ENCODE measurements at places on chromosomes 7 and 10.

DNA sequence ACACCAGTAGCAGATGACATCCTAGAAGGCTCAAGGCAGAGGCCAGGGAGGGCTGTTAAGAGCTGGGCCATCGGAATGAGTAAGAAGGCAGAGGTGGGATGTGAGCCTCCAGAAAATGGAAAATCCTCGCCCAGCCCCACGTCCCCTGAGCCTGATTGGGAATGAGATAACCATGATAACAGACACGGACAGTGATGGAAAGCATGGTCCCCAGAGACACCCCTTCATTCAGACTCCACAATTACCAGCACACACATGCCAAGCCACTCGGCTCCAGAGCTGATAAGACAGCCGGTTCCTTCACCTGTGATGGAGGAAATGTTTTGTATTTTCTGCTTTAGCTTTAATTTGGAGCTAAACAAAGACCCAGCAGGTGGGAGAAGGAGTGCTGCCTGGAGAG, 106.0 kb downstream of the GRID1 start:
- DNase-seq = no peak

- peak; percentile 35 for DNase-seq
Observed at GRCh38 chr7:129343099-129343700, 91.0 kb upstream of the STRIP2 start.

DNA sequence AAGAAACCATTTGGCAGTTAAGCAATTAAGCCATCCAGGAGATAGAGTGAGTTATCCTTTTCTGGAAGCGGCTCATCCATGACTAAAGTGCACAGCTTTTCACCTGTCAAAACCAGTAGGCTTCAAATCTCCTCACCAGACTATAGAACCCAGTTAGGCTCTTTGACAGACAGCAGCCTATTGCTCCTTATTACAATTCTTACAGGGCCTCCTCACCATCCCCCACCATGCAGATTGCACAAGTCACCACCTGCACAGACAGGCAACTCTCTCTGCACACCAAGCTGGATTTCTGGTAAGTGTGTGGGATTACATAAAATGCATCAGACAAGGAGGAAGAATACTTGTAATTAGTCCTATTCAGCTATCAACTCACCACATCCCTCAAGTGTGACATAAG, 301.6 kb downstream of the SNX13 start:
- no peak for DNase-seq

GRCh38 chr10:24894309-24894708, 58.1 kb downstream of the PRTFDC1 start:
- DNase-seq = no peak

DNA sequence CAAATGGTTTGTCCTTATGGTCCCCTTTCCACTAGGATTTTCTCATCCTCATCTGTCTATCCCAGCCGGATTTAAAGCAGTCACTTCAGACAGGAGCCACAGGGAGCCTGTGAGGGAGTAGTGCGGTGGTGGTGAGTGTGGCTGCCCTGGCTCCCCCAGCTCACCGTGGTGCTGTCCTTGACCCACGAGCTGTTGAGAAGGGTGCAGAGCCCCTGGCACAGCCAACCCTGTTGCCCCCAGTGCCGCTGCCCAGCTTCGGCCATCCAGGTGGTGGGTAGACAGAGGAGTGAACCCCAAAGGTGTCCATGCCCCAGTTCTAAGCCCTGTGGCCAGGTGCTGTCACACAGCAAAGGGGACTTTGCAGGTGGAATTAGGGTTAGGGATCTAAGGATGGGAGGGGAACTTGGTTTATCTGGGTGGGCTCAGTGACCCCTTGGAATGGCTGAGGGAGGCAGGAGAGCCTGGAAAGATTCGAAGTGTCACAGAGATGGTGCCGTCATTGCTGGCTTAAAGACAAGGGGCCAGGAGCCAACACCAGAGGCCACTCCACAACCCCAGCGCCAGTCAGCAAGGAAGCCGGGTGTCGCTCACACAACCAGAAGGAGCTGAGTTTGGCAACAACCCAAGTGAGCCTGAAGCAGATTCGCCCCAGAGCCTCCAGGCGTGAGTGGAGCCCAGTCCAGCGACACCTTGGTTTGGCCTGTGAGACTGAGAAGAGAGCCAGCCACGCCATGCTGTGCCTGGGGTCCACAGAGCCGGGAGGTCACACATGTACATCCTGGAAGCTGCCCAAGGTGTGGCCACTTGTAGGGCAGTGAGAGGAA, 142.4 kb downstream of the ADCY1 start:
- no peak for DNase-seq

DNA sequence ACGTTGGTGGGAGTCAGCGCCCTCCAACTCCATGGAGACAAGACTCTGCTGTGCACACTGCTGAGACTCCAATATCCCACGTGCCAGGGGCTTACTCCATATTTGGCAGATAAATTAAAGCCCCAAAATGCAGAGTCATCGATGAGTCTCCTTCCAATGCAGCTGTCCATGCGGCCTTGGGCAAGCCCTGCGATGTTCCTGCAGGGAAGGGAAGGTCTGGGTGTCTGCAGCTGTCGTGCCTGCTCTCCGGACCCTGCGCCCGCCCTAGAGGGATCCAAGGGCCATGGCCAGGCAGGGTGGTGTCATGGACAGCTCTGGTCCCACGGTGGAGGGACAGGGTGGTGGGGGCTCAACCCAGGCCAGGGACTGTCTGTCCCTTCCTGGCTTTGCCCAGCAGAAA, 185.2 kb downstream of the PTPRN2 start:
- DNase-seq = no peak

DNA sequence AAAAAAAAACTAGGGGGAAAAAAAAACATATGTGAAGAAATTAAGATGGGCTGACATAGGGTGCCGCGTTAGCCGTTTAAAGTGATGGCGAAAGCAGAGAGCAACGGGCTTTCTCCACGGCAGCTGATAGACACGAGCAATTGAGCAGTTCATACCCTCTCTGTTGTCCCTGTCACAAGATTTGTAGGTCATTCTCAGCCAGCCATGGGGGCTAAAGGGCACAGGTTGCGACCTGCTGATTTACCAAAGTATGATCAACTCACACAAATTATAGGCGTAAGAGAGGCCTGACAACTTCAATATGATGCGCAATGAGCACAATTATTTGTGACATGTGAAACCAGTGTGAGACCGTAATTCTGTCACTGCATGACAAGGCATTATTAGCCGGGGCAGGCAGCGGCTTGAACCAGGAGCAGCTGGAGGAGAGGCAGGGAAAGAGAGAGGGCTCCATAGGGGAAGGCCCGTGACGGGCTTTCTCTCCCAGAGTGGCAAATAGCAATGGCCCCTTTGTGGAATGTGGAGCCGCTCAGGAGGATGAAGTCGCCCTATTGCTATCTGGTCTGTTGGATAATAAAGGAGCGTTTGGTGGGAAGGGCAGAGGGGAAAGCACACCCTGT, 195.1 kb upstream of the HABP2 start:
- DNase-seq = no peak

- DNase-seq = no peak
Observed at GRCh38 chr10:130553826-130554225, 417.6 kb downstream of the GLRX3 start.

- no peak for DNase-seq
Observed at GRCh38 chr7:158116235-158116634, 471.4 kb downstream of the PTPRN2 start.

GRCh38 chr7:6346581-6346980, 74.2 kb upstream of the CYTH3 start:
- DNase-seq = no peak

DNA sequence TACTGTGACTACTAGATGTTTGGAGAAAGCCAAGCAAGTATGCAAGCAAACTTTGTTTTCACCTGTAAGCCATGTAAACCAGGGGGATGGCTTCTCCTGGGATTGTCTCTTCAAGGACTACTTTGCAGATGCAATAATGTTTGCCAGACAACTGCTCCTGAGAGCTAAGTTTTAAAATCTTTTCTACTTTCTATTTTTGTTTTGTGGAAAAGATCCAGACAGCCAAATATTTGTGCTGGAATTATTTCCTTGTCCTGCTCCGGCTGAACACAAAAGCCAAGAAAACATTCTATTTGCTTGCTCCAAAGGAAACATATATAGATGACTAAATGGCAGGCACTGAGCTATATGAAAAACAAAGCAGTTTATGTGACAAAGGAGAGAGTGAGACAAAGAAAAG, 51.6 kb downstream of the TFPI2 start:
- peak; percentile 3 for DNase-seq

- DNase-seq = no peak
Observed at GRCh38 chr10:101310529-101311184, 43.3 kb upstream of the BTRC start.

GRCh38 chr7:110835218-110835617, 255.7 kb upstream of the LRRN3 start:
- no peak for DNase-seq

GRCh38 chr10:71623098-71623985, 96.2 kb downstream of the C10orf105 start:
- no peak for DNase-seq

DNA sequence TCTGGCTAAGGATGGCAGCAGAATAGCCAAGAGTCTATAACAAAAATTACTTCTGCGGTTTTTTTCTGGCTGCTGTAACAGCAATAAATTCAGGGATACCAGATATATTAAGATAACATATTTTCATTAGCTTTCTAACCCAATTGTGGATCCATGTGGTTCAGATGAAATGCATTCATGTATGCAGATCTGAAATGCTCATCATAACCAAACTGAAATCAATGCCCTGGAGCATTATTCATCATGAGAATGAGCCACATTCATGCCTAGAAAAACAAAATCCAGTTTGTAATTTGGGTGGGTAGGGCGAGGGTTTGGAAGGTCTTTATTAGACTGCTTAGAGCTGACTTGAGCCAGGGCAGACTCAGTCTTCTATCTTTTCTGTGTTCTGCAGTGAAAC, 69.8 kb upstream of the SEMA3A start:
- no peak for DNase-seq

GRCh38 chr7:139118805-139119485, 9.4 kb upstream of the ZC3HAV1 start:
- DNase-seq = no peak

DNA sequence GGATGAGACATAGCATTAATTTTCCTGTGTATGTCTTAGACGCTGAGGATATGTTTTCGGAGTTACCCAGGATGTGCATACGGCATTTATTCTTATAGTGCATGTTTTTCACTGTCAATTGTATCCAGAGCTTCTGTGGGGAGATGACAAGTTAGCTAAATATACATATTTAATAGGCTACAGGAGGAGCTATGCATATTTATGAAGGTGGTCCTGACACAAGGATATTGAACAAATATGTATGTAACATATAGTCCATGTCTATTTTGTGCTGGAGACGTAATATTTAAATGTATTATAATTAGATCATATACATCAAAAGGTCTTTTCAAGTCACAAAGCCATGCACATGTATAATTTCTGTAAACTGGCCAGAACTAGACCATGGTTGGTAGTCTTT, 16.0 kb downstream of the IL6 start:
- no peak for DNase-seq

- no peak for DNase-seq
Observed at GRCh38 chr7:158272091-158272490, 315.5 kb downstream of the PTPRN2 start.

DNA sequence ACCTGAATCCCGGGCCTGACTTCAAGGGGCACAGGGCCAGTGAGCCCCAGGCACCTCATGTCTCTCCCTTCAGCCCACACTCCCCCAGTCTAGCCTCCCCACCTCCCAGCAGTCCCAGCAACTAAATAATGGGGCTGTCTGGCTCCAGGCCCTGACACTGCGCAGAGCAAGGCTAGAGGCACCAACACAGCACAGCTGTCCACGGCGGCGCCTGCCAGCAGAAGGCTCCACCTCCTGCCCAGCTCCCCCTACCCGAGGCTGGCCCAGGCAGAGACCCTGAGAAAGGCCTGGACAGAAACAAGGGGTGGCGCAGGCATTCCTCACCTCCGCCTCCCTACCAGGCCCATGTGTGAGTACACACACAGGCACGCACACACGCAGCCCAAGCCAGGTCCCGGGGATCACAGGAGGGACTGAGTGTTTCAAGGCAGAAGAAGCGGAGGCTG, 6.1 kb downstream of the KCNH2 start:
- peak; percentile 58 for DNase-seq

- DNase-seq = no peak
Observed at GRCh38 chr10:78604721-78605120, 464.0 kb upstream of the ZMIZ1 start.

- no peak for DNase-seq
Observed at GRCh38 chr7:155299535-155300202, 2.0 kb downstream of the INSIG1 start.
